ENCODE measurements at places on chromosomes 4 and X.

- DNase-seq, result no peak
Observed at GRCh38 chr4:19983072-19983471, 268.6 kb upstream of the SLIT2 start.

- no peak for DNase-seq
Observed at GRCh38 chr4:93788712-93789111, 39.8 kb upstream of the ATOH1 start.

DNA sequence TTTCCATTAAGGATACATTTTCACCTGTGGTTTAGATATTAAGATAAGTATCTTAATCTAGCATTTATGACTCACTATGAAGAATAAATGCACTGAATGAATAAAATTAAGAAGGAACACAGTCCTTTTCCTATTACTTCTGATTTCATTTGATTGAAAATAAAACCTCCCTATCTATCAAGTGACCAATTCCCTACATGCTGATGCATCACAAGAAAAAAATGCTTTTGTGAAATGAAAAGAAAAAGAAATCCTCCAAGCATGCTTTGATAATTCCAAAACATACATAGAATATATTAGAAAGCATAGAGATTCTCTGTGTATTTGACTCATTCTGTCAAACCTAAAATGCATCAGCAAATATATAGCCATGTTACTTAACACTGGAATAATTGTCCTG is 37.1 kb downstream of the PCDH10 start:
- no peak for DNase-seq

- DNase-seq, result no peak
Observed at GRCh38 chr4:338759-339097, 1.1 kb downstream of the ZNF141 start.

DNA sequence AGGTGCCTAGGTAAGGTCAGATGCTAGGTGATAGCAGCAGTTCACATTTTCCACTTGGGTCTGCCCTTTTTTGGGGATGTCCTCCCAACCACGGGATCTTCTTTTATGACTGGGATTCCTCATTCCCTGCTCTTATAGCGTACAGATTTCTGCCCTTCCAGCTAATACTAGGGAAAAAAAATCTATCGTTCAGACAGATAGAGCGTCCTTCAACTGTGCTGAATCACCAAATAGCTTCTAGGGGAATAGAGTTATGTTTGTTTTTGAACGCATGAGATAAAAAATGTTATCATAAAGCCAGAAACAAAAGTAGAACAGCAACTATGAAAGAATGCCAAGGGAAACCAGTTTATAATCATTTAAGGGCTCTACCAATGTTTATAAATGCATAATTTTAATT is 13.0 kb downstream of the RAP2C start:
- no peak for DNase-seq

DNA sequence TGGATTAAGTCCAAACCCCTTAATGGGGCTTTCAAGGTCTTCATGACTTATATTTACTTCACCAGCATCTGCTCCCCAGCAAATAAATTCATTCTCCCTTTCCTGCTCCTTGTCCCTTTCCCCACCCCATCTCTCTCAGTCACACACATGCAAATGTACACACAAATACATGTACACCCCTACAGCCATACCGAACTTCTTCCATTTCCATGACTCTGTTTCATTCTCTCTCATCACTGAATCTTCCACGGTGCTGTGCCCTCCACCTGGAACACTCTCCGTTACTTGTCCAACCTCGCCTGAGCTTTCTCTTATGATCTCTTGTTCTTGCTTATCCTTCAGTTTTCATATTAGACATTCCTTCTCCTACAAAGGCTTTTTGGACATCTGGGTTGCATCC is 22.0 kb upstream of the RPA4 start:
- no peak for DNase-seq

Measured in activated naive CD4-positive, alpha-beta T cell treated with anti-CD3 and anti-CD28 coated beads for 36 hours (primary cell).